Stimulated activated CD4-positive, alpha-beta T cell treated with anti-CD3 and anti-CD28 coated beads, Interleukin-15, amount 100 ng/mL, for 24 hours (primary cell): ENCODE measurements at places on chromosomes 7 and 10.

GRCh38 chr7:88458946-88459345 is 152.3 kb upstream of the STEAP4 start:
- DNase-seq, result no peak

- no peak for DNase-seq
Observed at GRCh38 chr10:77004917-77005564, 632.6 kb downstream of the KCNMA1 start.

DNA sequence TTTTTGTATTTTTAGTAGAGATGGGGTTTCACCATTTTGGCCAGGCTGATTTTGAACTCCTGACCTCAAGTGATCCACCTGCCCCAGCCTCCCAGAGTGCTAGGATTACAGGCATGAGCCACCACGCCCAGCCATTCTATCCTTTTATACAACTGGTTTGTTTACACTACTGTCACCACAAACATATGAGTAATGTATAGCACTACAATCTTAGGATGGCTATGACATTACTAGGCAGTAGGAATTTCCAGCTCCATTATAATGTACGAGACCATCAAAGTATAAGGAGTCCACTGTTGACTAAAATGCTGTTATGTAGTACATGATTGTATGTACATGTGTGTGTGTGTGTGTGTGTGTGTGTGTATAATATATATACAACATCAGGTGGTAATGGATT is 1126.1 kb upstream of the LRRN3 start:
- no peak for DNase-seq

DNA sequence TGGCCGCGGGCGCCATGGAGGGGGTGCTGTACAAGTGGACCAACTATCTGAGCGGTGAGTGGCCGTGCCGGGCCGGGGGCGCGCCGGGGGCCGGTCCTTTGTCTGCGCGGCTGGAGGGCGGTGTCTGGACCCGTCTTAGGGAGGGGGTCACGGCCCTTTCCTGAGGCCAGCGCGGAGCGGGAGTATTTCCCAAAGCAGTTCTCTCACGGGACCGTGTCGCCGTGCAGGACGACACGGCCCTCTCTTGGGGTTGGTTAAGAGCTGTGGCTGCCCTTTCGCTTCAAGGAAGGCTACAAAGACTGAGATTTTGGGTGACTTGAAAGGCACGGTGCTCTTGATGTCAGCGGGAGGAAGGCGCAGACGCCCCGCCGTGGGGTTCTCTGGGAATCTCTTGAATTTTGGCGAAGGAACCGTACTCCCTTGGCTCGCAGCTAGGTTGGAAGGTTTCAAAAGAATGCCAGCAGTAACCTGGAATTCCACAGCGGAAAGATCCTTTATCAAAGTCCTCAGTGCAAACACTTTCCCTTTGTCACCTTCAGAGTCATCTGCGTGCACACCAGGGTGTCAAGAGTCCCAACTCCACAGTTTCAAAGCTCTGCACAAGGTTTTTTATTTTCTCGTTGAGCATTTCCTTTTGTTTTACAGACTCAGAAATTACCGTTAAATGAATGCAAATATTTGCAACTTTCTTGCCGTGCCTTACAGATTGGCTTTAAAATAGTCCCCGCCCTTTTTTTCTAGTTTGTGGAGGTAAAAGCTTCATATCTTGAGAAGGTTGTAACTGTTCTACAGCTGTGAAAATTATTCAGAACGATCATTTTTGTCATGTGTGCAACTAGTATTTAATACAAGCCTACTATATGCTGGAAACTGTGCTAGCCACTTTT is 780 bp downstream of the PLEKHA8 start:
- DNase-seq, result no peak

DNA sequence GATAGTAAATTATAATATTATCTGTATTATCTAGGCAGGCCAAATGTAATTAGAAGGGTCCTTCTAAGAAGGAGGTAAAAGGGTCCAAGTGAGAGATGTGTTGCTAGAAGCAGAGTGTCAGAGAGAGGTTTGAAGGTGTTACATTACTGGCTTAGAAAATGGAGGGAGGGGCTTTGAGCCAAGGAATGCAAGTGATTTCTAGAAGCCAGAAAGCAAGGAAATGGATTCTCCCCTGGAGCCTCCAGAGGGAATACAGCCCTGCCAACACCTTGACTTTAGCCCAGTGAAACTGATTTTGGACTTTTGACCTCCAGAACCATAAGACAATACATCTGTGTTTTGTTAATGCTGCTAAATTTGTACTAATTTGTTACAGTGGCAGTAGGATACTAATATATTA is 97.9 kb upstream of the IL6 start:
- DNase-seq, result no peak

DNA sequence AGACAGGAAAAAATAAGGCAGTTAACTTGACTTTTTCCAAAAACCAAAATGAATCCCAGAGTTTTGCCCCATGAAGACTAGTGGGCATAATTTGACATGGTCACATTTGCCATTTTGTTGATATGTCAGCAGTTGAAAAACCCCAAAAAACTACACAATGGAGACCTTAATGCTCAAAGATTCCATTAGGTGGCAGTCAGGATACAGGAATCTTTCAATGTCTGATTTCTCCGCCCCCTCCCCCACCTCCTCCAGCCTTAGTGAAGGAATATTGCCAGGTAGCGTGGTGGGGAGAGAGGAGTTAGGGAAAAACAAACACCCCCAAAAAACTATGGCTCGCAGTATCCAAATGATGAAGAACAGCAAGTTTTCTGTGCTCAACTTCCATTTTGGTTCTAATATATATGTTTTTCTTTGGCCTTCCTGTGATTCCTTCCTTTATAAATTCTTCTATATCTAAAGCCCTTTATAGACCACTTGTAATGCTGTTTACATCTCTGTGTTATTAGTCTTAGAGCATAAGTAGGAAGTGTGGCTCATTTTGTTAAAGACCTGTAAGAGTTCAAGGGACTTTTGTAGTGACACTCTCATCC is 6.7 kb upstream of the SMNDC1 start:
- DNase-seq, result peak; percentile 56

- DNase-seq, result no peak
Observed at GRCh38 chr7:4190010-4190981, 491.8 kb upstream of the FOXK1 start.

DNA sequence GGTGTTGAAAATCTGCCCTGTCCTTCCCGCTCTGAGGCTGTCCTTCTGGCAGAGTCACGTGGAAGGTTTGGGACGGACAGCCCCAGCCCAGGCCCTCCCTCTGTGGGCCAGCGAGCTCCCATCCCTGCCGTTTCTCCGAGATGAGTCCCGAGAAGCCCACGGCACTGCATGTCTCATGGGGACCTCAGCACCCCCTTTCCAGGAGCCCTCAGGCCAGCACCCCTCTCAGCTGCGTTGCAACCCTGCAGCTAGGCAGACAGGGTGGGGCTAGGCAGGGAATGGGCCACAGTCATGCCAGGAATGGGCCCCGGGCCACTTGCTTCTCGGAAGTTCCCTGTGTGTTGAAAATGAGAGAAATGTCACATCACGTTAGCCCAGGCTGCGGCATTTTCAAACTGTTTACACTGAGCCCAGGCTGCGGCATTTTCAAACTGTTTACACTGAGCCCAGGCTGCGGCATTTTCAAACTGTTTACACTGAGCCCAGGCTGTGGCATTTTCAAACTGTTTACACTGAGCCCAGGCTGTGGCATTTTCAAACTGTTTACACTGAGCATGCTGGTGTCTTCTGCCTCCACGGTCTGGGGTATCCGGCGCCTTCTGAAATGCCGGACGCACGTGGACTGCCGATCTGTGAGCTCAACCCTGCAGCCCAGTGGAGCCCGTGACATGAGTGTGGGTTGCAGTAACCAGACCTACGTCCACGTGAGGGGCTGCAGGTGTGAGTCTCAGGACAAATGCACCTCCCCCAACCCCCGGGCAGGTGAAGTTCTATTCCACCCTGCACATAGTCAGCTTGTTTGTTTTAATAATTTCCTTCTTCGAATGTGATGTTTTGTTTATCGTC is 42.6 kb downstream of the FAM20C start:
- DNase-seq, result no peak
